ENCODE measurements at places on chromosomes 6 and 20.

- no peak for DNase-seq
Measured at GRCh38 chr20:32681175-32682084, 7.7 kb upstream of the C20orf203 start.

- peak; percentile 76 for DNase-seq
Measured at GRCh38 chr6:106512048-106512967, 117.0 kb downstream of the RTN4IP1 start.

- DNase-seq = no peak
Measured at GRCh38 chr6:93886416-93886815, 467.1 kb upstream of the EPHA7 start.

- peak; percentile 79 for DNase-seq
Measured at GRCh38 chr20:56343861-56344381, 14.9 kb upstream of the FAM210B start.

DNA sequence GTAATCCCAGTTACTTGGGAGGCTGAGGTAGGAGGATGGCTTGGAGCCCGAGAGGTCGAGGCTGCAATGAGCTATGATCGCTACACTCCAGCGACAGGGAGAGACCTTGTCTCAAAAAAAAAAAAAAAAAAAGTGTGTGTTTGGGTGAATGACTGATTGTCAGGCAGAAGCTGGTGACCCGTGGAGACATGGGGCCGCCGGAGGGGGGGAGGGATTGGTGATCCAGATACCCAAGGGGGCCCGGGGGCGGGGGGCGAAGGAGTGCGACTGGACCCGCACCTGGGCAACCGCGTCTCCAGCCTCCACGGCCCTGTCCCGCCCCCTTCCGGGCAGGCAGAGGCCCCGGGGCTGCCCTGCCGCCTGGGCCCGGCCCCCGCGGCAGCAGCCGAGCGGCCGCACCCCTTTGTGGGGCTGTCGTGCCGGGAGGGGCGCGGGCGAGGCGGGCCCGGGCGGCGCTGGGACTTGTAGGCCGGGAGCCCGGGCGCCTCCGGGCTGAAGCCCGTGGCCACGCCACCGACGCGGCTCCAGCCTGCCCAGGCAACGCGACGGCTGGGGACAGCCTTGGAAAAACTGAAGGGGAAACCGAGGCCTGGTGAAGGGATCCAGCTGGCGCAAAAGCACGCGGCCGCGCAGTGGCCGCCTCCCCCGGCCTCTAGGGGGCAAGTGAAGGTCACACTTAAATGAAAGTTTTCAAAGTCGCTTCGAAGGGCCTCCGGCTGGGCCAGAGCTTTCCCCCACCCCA, 2.1 kb upstream of the RBM38 start:
- DNase-seq = peak; percentile 74

DNA sequence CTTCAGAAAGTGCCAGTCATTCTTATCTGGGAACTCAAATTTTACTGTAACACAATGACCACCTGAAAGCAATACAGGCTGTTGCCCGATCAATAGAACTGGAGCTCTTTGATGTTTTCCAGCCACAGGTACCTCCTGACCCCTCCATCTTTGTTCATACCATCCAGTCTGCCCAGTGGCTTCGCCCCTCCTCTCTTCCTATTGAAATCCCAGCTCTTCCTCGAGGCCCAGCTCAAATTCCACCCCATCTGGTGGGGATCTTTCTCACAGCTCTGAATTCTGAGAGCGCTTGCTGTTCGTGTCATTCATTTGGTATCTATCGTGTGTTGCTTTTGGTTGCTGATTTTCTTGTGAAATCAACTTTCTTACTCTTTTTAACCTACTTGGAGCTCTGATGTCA, 87.9 kb upstream of the CNKSR3 start:
- no peak for DNase-seq
